Epithelial cell of alveolus of lung (primary cell): ENCODE measurements at places on chromosomes 5 and 9. TPM values are rescaled to one million over a fixed set of nuclear protein-coding genes. Genes with fewer than 3 reads are reported as not detected.

Gene LMNB1
- 57.3 and 86.6 TPM in 2 replicates for total RNA-seq

Gene CDHR2
- not detected in 2 replicates for total RNA-seq

Gene GTF2H2
- total RNA-seq, result 16.3 and 19.4 TPM in 2 replicates

Gene ARID3C
- total RNA-seq, result 0.13 TPM in 1 of 2 replicates, not detected in the other

Gene HK3
- not detected in 2 replicates for total RNA-seq

Gene ZNF608
- total RNA-seq, result 9.3 and 46.2 TPM in 2 replicates

Gene AK8
- total RNA-seq, result 0.13 and 0.88 TPM in 2 replicates

Gene GMCL2
- total RNA-seq, result not detected in 2 replicates

Gene CATSPER3
- total RNA-seq, result not detected in 2 replicates

Gene C5orf58
- total RNA-seq, result 1.4 TPM in 1 of 2 replicates, not detected in the other

Gene GLRA1
- not detected in 2 replicates for total RNA-seq

Gene ARRDC1
- 16.2 and 25.2 TPM in 2 replicates for total RNA-seq

Gene PCDHGB7
- total RNA-seq, result 7.2 and 23.6 TPM in 2 replicates

Gene ADGRV1
- 0.13 and 0.32 TPM in 2 replicates for total RNA-seq

Gene ANXA1
- 74.1 and 225 TPM in 2 replicates for total RNA-seq

Gene TIMD4
- total RNA-seq, result not detected in 2 replicates

Gene MAP3K1
- total RNA-seq, result 7.2 and 9.6 TPM in 2 replicates

Gene GPR151
- not detected in 2 replicates for total RNA-seq

Gene C5orf34
- 3.6 and 8.2 TPM in 2 replicates for total RNA-seq

Gene PCDHGC4
- total RNA-seq, result 0.13 and 3.1 TPM in 2 replicates

Gene EGFL7
- total RNA-seq, result 26.7 and 30.1 TPM in 2 replicates

Gene C9orf72
- total RNA-seq, result 7.6 and 15.6 TPM in 2 replicates

Gene LRRC19
- not detected in 2 replicates for total RNA-seq
